Common myeloid progenitor, CD34-positive (primary cell): ENCODE measurements at places on chromosomes 7 and 10.

GRCh38 chr10:43265799-43266721 lies 805 bp downstream of the RASGEF1A start:
- peak; percentile 62 for DNase-seq

GRCh38 chr7:140005341-140005740 lies 57.4 kb downstream of the PARP12 start:
- no peak for DNase-seq

- no peak for DNase-seq
These were observed 41.2 kb downstream of the ITIH2 start for GRCh38 chr10:7744307-7744706.

DNA sequence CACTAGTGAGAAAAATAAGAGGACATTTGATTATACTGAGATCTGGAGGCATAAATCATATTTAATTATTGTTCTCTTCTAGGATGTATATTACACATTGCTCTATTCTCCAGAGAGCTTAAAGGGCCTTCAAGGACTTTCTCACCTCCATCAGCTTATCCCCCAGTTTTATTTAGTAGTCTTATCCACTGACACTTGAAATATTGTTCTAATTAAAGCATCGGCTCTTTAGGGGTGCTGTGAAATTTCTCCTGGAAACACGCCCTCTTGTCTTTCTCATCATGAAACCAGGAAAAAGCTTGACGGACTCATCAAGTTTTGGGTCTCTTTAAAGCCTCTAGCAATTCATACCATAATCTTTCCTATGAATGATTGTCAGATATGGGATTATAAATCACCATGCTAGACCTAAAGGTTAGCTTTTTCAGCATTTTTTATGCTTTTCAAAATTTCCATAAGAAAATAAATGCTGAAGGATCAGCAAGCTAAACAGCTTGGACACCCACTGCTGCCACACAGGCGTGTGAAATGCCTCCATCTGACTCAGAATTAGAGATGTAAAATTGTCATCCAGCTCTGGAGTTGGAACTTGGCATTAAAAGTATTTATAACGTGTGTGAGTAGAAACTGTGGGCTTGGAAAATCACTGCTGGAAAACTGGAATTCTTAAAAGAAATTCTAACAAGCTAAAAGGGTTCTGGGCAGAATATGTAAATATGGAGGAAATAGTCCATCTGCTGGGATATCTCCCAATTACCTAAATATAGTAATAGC lies 216.3 kb downstream of the CHRM2 start:
- DNase-seq, result no peak

- DNase-seq, result no peak
These were observed 1.6 kb downstream of the OLAH start for GRCh38 chr10:15045380-15045779.

- no peak for DNase-seq
These were observed 201.7 kb upstream of the KLF14 start for GRCh38 chr7:130935564-130936157.

DNA sequence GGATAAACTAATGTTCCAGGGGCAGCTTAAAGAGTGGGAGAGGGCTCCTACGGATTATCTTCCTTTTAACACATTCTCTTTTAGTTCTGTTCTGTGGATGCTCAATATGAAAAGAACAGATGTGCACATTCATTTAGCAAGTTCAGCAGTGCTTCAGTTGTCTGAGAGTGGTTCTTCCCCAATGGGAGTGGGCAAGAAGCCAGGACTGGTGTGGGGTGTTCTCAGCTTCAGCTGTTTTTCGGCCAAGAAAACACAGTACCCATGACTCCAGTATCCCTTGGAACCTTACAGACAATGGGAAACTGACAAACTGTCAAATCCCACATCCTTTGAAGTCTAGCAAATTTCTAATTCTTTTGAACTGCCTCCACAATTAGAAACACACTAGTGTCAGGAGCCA lies 71.5 kb upstream of the LRRC17 start:
- no peak for DNase-seq

- DNase-seq, result no peak
These were observed 14.4 kb downstream of the COL28A1 start for GRCh38 chr7:7521259-7521658.

DNA sequence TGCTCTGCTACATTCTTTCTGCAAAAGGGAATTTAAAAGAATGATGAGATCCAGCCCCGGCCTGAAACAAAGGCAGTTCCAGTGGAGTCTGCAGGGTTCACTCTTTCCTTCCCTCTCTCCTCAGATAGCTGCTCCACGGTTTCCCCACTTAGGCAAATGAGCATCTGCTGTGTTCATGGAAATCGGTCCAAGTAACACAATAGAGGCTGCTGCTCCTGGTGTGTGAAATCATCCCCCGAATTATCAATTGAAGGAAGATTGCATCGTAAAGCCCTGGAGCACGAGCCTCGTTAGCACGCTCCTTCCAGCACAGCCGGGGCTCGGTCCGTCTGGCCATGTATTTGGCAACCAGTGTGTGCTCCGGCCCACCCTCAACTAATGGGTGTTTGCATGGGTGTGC lies 108.3 kb upstream of the DPP6 start:
- DNase-seq, result no peak

- DNase-seq, result no peak
These were observed 2.5 kb downstream of the TCF7L2 start for GRCh38 chr10:112952282-112953173.

GRCh38 chr10:105585171-105585570 lies 944.1 kb downstream of the SORCS3 start:
- DNase-seq, result no peak

GRCh38 chr10:70052462-70053217 lies at the start of gene MACROH2A2:
TSS of gene MACROH2A2 (plus strand) at chr10:70052846. CDS start at chr10:70075659, 22,813 bp downstream.
- DNase-seq, result peak; percentile 48

GRCh38 chr10:103553743-103554487 lies 60.4 kb downstream of the NEURL1 start:
- DNase-seq, result no peak

DNA sequence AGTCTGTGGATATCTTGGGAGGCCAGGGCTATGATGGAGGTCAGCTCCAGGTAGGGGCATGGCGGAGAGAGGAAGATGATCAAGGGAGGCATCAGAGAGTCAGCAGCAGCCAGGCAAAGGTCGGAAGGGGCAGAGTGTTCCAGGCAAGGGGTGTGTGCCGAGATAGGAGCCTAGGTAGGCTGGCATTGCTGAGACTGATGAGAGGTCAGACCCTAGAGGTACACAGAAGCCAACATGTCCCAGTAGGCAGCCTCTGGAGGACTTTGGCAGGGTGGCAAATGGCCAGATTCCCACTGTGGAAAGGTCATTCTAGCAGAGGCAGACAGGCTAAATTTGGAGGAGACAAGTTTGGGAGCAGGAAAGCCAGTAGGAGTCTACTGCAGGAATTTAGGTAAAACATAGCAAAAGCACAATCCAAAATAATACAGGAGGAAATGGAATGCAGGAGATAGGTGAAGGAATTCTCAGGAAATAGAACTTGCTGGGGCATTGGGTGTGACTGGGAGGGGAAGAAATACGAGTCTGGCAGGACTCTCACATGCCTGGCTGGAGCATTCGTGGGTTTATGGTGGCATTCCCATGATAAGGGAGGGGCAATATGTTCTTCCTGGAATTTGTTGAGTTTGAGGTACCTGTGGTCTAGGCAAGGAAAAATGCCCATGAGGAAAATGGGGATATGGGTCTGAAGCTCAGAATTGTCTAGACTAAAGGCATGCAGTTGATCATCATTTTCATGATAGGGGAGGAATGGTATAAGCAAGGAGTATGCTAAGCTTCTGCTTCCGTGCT lies 25.7 kb downstream of the TMEM176A start:
- no peak for DNase-seq

GRCh38 chr7:28091190-28091589 lies 89.4 kb downstream of the JAZF1 start:
- DNase-seq, result no peak

GRCh38 chr10:58341947-58342346 lies 7.1 kb downstream of the UBE2D1 start:
- no peak for DNase-seq

GRCh38 chr10:19803676-19804075 lies 12.6 kb upstream of the PLXDC2 start:
- no peak for DNase-seq

DNA sequence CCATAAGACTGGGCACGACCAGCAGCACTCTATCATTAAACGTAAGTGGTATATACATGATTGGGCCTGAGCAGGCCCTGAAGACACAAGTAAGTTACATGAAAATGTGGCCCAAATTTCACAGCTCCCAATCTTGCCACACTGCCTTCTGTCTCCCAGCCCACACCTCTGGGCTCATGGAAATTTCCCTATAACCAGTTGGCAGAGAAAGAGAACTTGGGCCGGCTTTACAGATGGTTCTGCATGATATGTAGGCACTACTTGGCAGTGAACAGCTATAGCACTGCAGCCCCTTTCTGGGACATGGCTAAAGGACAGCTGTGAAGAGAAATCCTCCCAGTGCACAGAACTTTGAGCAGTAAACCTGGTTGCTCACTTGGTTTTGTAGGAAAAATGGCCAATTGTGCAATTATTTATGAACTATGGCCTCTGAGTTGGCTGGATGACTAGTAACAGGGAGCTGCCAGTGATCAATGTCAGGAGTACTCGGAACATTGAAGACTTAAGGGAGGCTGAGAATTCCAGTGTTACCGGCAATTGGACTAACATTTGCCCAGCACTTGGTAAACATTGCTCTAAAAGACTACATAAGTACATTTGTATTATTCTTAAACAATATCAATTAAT lies 1006.6 kb upstream of the LRRN3 start:
- DNase-seq, result no peak

DNA sequence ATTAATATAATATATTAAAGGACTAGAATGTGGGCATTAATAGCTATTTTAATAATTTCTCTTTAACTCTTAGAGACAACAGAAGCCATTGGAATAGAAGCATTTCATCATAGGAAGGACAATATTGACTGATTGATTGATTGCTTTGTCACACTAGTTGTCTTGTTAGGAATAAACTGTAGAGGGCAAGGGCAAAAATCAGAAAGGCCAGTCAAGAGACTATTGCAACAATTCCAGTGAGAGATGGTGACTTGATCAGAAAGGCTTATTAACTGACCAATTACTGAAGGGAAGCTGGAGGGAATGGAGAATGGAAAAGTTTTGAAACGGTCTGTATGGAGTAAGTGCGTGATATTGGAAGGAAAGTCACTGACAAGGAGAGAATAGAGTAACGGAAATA lies 87.3 kb downstream of the RUNDC3B start:
- peak; percentile 9 for DNase-seq

- DNase-seq, result peak; percentile 51
These were observed 2.4 kb downstream of the SFMBT2 start for GRCh38 chr10:7408291-7409044.

GRCh38 chr7:35380739-35381224 lies 126.9 kb upstream of the TBX20 start:
- no peak for DNase-seq

DNA sequence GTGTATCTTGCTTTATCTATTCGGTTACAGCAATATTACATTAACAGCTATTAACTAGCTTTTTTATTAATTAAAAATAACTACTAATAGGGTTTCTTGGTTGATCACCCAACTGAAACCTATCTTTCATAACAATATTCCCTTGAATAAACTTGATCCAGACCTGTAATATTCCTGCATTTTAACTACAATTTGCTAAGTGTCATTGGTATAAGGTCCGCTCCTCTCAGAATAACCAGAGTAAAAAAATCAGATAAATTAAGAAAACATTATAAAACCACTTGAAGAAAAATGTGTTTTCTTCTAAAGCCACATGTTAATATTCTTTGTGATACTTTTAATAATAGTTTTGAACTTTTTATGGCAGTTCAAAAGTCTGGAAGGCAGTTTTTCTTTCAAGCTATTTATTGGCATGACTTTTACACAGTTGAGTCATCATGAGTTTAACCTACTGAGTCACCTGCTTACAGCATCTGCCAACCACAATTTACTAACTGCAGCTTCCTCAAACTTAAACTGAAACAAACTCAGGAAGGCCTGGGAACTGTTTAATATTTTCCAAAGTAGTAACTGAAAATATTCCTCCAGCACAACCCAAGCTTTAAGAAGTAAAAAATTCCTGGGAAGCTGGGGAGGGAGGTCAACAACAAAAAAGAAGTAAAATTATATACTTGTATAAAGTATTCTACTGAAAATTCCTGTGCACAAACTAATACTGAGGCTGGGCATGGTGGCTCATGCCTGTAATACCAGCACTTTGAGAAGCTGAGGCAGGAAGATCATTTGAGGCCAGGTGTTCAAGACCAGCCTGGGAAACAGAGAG lies 103.2 kb downstream of the NRBF2 start:
- peak; percentile 95 for DNase-seq

GRCh38 chr7:144720149-144720548 lies 115.7 kb downstream of the TPK1 start:
- DNase-seq, result no peak

DNA sequence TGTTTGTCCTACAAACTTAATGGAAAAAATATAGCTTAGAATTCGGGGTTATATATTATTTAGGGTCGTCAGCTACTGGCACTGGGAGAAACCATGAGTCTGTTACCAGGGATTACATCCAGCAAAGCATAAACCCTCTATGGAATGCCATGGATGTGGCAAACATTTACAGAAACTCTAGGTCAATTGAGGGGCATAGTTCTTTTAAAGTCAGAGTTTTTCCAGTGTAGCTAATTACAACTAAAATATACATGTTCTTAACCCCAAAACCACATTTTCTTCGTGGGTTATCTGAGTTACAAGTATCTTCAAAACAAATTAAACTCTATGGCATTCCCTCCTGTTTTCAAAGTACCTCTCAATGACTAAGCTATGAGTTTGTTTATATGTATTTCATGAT lies 99.3 kb upstream of the THSD7A start:
- no peak for DNase-seq

GRCh38 chr10:102185811-102186527 lies 33.8 kb downstream of the NOLC1 start:
- no peak for DNase-seq

- no peak for DNase-seq
These were observed 5.3 kb upstream of the MYOZ1 start for GRCh38 chr10:73646598-73647041.

GRCh38 chr7:66952343-66953043 lies 31.5 kb downstream of the TMEM248 start:
- DNase-seq, result no peak
